ENCODE measurements at places on chromosomes 1 and 21.

GRCh38 chr1:71834601-71835441 lies 447.5 kb downstream of the NEGR1 start:
- H3K36me3 ChIP-seq: no peaks in the 10 kb centered on the region
- no peaks in the 10 kb centered on the region for H3K27me3 ChIP-seq
- H3K4me1 ChIP-seq: no peaks in the 10 kb centered on the region
- DNase-seq: peak; percentile 1
- H3K4me3 ChIP-seq: no peak overlapping the region

GRCh38 chr1:66166753-66167152 lies 367.2 kb upstream of the SGIP1 start:
- H3K36me3 ChIP-seq: no peaks in the 10 kb centered on the region
- no peaks in the 10 kb centered on the region for H3K27me3 ChIP-seq
- no peak for DNase-seq
- H3K27ac ChIP-seq: no peak overlapping the region

DNA sequence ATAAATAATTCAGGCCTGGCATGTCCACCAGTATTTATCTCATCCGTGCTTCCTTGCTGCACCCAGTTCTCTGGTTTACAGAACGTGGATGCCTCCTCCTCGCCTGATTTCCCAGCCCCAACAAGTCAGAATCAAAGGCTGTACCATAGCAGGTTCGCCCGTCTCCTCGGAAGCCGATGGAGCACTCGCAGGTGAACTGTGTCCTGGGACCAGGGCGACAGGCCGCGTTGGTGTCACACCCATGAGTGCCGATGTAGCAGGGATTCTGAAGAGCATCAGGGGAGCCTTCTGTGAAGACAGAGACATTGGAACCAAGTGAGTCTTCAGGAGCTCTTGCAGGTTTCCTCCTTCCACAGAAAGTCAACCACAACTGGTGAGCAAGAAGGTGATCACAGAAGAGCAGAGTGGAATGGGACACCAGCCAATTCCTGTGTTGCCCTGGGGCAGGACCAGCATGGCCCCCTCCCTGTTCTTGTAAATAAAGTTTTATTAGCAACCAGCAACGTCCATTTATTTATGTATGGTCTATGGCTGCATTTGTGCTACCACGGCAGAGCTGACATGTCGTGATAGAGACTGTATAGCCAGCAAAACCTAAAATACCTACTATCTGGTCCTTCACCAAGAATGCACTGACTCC lies 40.8 kb downstream of the NID1 start:
- no peak overlapping the region for H3K4me3 ChIP-seq
- no peak for DNase-seq
- peaks cover 17% of the 10 kb centered on the region for H3K4me1 ChIP-seq
- H3K36me3 ChIP-seq: peaks cover 14% of the 10 kb centered on the region

- no peaks in the 10 kb centered on the region for H3K36me3 ChIP-seq
- no peaks in the 10 kb centered on the region for H3K27me3 ChIP-seq
- no peak for DNase-seq
- no peak overlapping the region for H3K4me3 ChIP-seq
- no peak overlapping the region for H3K27ac ChIP-seq
Observed at GRCh38 chr1:201666102-201666501, 127.2 kb downstream of the NAV1 start.

DNA sequence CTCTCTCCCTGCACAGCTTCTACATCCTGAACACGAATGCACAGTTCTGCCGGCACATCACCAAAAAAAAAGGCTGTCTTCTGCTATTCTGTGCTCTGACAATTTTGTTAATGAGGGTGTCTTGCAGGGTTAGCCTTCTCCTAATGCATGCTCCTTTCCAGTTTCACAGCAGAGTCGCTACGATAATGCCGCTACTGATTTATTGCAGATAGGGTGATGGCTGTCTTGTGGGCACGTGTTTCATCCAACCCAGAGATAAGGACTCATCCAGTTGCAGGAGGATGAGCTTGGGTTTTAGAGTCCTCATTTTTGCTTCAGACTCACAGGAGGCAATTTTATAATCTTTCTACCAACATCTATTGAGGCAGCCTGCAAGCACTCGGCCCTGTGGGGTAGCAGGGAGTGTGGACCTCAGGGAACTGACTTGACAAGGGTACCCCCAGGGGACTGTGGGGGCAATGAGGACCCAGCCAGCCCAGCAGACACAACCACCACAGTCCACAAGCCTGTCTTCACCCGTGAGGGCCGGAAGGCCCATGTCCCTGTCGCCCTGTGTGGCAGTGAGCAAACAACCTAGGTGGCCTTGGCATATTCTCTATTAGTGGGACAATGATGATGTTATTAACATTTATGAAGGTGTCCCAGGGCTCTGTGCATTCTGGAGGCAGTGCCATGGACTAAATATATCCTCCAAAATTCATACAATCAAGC lies 15.4 kb upstream of the UTS2 start:
- no peak overlapping the region for H3K27ac ChIP-seq
- H3K27me3 ChIP-seq: no peaks in the 10 kb centered on the region
- H3K4me3 ChIP-seq: no peak overlapping the region
- DNase-seq: no peak
- H3K4me1 ChIP-seq: no peaks in the 10 kb centered on the region

GRCh38 chr1:117169871-117170596 lies 40.7 kb downstream of the VTCN1 start:
- no peaks in the 10 kb centered on the region for H3K36me3 ChIP-seq
- no peak overlapping the region for H3K4me3 ChIP-seq
- no peak overlapping the region for H3K27ac ChIP-seq
- H3K27me3 ChIP-seq: no peaks in the 10 kb centered on the region

GRCh38 chr21:26135520-26135919 lies 35.0 kb downstream of the APP start:
- no peak overlapping the region for H3K4me3 ChIP-seq
- H3K4me1 ChIP-seq: peaks cover 22% of the 10 kb centered on the region
- H3K36me3 ChIP-seq: no peaks in the 10 kb centered on the region
- no peak for DNase-seq
- no peak overlapping the region for H3K27ac ChIP-seq
- no peaks in the 10 kb centered on the region for H3K27me3 ChIP-seq

DNA sequence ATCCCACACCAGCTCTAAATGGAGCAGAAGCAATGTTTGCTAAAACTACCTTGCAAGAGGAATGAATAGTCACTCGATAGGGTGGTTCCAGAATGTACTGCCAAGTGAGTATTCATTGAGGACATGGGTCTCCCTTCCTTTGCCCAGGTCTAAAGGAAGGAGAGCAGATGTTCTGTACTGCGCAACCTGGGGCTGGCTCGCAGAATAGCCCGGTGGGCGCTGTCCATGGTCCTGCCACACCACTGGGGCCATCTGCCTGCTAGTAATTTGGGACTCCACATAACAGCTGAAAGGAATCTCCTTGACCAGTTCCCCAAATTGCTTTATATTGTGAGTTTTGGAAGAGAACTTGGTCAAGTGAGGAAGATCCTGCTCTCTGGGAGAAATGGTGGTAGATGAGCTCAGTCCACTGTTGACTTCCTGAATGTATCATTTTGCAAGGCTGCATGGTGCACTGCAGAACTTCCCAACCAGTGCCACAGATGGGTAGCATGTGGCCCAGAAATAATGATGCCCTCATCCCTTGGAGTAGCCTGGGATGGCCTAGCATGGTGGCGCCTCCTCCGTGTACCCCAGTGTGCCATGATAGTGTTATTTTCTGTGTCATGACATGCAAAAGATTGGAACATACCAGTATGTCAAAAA lies 5.7 kb downstream of the SLC6A17 start:
- peak; percentile 67 for DNase-seq
- no peaks in the 10 kb centered on the region for H3K27me3 ChIP-seq
- no peak overlapping the region for H3K4me3 ChIP-seq

DNA sequence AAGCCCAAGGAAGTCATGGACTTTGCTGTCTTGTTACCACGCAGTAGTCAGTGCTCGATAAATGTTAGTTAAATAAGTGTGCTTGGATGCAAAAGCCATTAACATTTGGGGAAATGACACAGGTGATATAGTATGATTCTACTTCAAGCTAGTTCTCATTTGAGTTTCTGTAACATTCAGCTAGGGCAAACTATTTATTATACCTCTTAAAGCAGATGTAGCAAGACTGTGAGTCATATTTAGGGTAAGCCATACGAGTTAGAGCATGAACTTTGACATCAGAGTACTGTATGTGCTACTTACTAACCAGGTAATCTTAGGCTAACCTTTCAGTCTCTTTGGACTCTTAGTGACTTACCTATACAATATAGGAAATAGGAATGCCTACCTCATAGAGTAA lies 21.0 kb downstream of the CLCA4 start:
- no peak overlapping the region for H3K27ac ChIP-seq
- no peaks in the 10 kb centered on the region for H3K27me3 ChIP-seq
- no peaks in the 10 kb centered on the region for H3K36me3 ChIP-seq
- no peaks in the 10 kb centered on the region for H3K4me1 ChIP-seq
- no peak for DNase-seq

DNA sequence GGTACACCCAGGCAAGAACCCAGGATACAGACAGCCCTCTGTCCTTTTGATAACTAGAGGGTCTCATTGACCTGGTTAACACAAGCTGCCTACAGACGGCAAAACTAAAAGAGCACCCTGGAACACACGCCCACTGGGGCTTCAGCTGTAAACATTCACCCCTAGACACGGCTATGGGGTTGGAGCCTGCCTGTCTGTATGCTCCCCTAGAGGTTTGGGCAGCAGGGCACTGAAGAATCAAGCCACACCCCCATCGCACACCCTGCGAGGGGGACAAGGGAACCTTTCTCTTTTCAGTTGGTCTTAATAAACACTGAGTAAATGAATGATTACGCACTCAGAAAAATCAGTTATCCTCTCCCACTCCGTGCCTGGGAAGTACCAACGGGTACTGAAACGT lies 35.5 kb downstream of the LRRC3 start:
- no peak overlapping the region for H3K27ac ChIP-seq
- H3K27me3 ChIP-seq: no peaks in the 10 kb centered on the region
- no peaks in the 10 kb centered on the region for H3K4me1 ChIP-seq

- no peak for DNase-seq
- peaks cover 74% of the 10 kb centered on the region for H3K27me3 ChIP-seq
- H3K27ac ChIP-seq: no peak overlapping the region
- H3K4me1 ChIP-seq: peaks cover 17% of the 10 kb centered on the region
Observed at GRCh38 chr21:36708286-36709029, 9.5 kb downstream of the SIM2 start.

- DNase-seq: peak; percentile 49
- H3K36me3 ChIP-seq: peaks cover 14% of the 10 kb centered on the region
- H3K27me3 ChIP-seq: no peaks in the 10 kb centered on the region
Observed at GRCh38 chr1:32200226-32201010, at the start of gene CCDC28B. CCDC28B (plus strand) TSS chr1:32200595; CDS start chr1:32201936, 1,341 bp downstream.

DNA sequence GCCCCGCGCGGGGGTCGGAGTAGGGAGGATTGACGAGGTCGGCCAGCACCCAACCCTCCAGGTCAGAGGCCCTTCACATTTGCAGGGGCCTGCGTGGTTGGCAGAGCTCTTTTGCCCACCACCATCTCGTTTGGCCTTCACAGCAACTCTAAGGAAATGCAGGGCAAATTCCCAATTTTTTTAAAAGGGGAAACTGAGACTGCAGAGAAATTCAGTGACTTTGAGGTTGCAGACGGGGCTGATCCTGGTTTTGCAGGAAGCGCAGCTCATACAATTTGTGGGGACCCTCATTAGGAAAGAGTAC lies 430 bp upstream of the ACBD3 start:
- no peaks in the 10 kb centered on the region for H3K27me3 ChIP-seq
- no peak for DNase-seq
- H3K4me1 ChIP-seq: peaks cover 38% of the 10 kb centered on the region
- H3K27ac ChIP-seq: peak overlapping the region; percentile 84
- H3K4me3 ChIP-seq: peak overlapping the region; percentile 95
- H3K36me3 ChIP-seq: no peaks in the 10 kb centered on the region

DNA sequence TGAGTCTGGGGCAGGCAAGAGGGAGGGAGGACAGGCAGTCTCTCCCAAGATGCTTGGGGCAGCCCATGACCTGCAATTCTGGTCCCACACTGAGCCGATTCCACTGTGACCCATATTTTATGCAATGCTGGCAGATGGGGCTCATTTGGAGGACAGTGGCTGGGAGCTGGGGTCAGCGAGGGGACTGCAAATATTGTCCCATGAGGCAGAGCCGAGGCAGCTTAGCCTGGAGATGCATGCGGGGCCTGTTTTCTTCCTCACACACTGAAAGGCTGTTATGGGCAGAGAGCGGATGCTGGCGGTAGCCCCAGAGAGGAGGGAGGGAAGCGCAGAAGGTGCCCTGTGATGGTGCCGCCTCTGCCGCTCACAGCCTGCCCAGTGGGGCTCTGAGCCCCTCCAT lies 128.5 kb upstream of the POU3F1 start:
- no peaks in the 10 kb centered on the region for H3K4me1 ChIP-seq
- H3K27me3 ChIP-seq: no peaks in the 10 kb centered on the region
- H3K36me3 ChIP-seq: no peaks in the 10 kb centered on the region
- H3K27ac ChIP-seq: no peak overlapping the region

DNA sequence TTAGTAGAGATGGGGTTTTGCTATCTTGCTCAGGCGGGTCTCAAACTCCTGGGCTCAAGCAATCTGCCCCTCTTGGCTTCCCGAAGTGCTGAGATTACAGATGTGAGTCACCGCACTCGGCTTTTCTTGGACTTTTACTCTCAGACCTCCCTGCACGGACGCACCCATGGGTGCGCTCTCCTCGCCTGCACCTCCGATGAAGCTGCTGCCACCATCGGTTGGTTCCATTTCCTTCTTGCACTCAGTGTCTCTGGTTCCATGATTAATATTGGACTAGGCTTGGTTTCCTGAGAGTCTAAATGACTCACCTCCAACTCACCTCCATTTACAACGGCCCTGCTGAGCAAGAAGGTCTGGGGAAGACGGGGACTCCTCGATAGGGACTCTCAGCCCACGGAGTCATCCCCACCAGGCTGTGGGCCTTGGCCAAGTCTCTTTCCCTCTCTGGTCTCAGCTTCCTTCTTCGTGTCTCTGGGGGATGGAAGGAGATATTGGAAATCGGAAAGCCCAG lies 6.7 kb upstream of the TNFRSF8 start:
- H3K4me3 ChIP-seq: no peak overlapping the region
- H3K36me3 ChIP-seq: no peaks in the 10 kb centered on the region
- no peak overlapping the region for H3K27ac ChIP-seq
- H3K4me1 ChIP-seq: no peaks in the 10 kb centered on the region
- H3K27me3 ChIP-seq: no peaks in the 10 kb centered on the region

DNA sequence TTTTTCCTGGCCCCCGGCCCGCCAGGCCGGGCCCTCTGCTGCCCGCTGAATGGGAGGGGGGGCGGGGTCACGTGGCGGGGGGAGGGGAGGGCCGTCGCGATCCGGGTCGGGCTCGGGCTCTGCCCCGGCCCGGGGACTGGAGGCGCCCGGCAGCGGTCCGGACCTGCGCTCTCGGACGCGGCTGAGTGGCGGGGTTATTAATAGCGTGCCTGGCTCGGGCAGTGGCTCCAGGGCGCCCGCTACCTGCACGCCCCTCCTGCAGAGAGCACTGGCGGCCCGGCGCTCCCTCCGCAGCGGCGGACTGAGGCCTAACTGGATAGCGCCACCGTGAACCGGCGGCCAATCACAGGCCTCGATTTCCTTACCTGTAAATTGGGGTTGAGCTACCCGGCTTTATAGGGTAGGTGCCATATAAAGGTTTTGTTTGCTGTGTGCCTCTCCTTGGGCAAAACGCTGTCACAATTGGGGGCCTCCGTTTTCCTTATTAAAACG lies 28.1 kb downstream of the AHDC1 start:
- H3K4me1 ChIP-seq: peaks cover 81% of the 10 kb centered on the region
- peak; percentile 95 for DNase-seq
- H3K36me3 ChIP-seq: no peaks in the 10 kb centered on the region
- H3K4me3 ChIP-seq: no peak overlapping the region
- no peaks in the 10 kb centered on the region for H3K27me3 ChIP-seq

Data from thyroid gland (tissue), 4 donors.